ENCODE measurements at places on chromosomes 7 and 10. TPM values are rescaled to one million over a fixed set of nuclear protein-coding genes. Genes with fewer than 3 reads are reported as not detected.

PON1 gene
- 0.66 TPM for total RNA-seq

CFAP70 gene
- 0.11 TPM for total RNA-seq

ERCC6 gene
- 5.5 TPM for total RNA-seq

CNTNAP2 gene
- not detected for total RNA-seq

NKX1-2 gene
- total RNA-seq = 0.05 TPM

KLF14 gene
- 0.05 TPM for total RNA-seq

ZNF467 gene
- total RNA-seq = 1.2 TPM

IFIT1B gene
- not detected for total RNA-seq

PNLIP gene
- total RNA-seq = not detected

ABCC2 gene
- 154 TPM for total RNA-seq

RTKN2 gene
- total RNA-seq = 0.58 TPM

NCF1 gene
- total RNA-seq = 0.08 TPM

CABCOCO1 gene
- 0.40 TPM for total RNA-seq

CYP3A5 gene
- 1.6 TPM for total RNA-seq

GJD4 gene
- total RNA-seq = not detected

SLC13A1 gene
- total RNA-seq = not detected

URGCP gene
- 28.6 TPM for total RNA-seq

IL6 gene
- 4.6 TPM for total RNA-seq

ITPRID1 gene
- not detected for total RNA-seq

NPFFR1 gene
- total RNA-seq = not detected

THNSL1 gene
- 3.5 TPM for total RNA-seq

PI4K2A gene
- total RNA-seq = 29.6 TPM

RBP4 gene
- total RNA-seq = 7.5 TPM

PLAC9 gene
- 0.46 TPM for total RNA-seq

CHAT gene
- total RNA-seq = not detected

PRPS1L1 gene
- not detected for total RNA-seq

SOSTDC1 gene
- total RNA-seq = not detected

WIPF3 gene
- 0.57 TPM for total RNA-seq

All from A549 treated with RU486 at 1 μM for 4 hours (cell line).